ENCODE measurements at places on chromosomes 1 and 21.

GRCh38 chr1:199081739-199082138 lies 442.9 kb downstream of the PTPRC start:
- no peak for DNase-seq

GRCh38 chr1:116667575-116668105 lies at the start of gene IGSF3:
Gene IGSF3, minus strand, starts transcription at chr1:116667733. Its CDS starts 1,407 bp downstream, at chr1:116666326.
- peak; percentile 89 for DNase-seq

DNA sequence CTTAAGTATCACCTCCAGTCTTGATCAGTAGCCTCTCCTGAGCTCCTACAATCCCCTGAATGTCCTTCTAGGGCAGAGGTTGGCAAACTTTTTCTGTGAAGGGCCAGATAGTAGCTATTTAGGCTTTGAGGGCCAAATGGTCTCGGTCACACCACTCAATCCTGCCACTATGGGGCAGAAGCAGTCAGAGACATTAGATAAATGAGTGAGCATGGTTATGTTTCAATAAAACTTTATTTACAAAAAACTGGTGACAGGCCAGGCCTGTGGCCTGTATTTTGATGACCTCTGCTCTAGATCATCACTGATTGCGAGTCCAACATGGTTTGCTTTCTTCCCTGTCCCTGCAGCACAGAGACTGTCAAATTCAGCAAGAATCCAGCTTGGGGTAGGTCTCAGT lies 36.3 kb downstream of the LRP8 start:
- DNase-seq: no peak

DNA sequence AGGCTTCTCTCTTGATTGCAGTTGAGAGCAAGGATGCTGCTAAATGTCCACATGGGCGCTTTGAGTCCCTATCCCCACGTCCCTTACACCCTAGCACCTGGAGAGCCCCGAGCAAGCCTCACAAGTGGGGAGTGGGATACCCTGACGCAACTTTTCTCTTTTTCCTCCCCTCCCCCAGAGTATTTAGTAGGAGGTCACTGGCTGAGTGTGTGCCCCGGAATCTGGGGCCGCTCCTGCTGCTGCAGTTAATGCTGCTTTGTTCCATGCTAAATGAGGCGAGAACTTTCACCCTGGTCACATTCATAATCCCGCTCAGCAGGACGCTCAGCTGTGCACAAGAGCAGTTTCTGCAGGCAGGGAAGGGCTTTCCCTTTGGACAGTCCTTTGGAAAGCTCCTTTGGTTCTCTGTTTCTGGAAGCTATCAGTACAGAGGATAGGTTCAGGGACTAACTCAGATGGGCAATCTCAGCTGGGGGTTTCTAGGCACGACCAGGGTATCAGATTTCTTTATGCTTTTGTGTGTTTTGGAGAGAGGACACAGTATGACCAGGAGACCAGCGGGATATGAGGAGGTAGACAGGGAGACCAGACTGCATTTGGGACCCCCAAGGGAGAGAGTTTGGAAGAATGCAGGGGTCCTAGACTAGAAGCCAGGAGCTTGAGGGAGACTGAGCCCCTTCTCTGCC lies 75.9 kb downstream of the NOS1AP start:
- DNase-seq: peak; percentile 48

All from GM23338 (cell line).